Stimulated activated memory B cell treated with anti-CD40 and anti-IgM and Interleukin-4, amounts not matched to agents 10 μg/mL and 1 μg/mL and 100 μg/mL, for 72 hours (primary cell): ENCODE measurements at places on chromosomes 3 and 15.

- ATAC-seq = no peak
These were observed 272.4 kb downstream of the FOXP1 start for GRCh38 chr3:71310980-71311660.

DNA sequence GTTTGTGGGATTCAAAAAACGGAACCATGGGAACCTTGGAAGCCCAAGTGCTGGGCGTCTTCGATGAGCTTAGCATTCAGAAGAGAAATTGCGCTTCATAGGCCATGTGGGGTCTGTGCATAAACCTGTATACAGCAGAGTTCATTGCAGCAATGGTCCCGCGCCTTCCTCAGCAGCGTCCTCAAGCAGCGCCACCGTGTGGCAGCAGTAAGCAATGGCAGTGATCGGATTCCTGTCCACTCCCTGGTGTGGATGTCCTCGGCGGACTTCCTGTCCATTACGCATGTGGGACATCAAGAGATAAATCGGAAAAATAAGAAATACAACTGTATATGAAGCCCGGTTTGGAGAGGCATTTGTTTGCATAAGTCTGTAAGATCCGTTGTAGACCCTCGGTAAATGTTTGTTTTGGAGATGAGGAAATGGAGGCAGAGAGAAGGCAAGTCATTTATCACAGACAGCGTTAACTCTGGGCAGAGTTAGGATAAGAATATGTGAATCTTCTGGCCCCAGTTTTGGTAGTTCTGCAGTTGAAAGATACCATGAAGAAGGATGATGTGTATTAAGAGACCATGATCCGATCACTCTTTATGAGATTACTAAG is 57.7 kb downstream of the CNTN4 start:
- no peak for ATAC-seq

DNA sequence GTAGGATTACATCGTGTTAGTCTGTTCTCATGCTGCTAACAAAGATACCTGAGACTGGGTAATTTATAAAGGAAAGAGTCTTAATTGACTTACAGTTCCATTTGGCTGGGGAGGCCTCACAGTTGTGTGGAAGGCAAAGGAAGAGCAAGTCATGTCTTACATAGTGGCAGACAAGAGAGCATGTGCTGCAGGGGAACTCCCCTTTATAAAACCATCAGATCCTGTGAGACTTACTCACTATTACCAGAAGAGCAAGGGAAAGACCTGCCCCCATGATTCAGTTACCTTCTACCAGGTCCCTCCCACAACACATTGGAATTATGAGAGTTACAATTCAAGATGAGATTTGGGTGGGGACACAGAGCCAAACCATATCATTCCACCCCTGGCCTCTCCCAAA is 3.4 kb downstream of the SLC25A26 start:
- ATAC-seq = no peak

GRCh38 chr3:1348547-1348946 is 255.7 kb downstream of the CNTN6 start:
- no peak for ATAC-seq

GRCh38 chr3:70726096-70726938 is 413.9 kb upstream of the MDFIC2 start:
- no peak for ATAC-seq

DNA sequence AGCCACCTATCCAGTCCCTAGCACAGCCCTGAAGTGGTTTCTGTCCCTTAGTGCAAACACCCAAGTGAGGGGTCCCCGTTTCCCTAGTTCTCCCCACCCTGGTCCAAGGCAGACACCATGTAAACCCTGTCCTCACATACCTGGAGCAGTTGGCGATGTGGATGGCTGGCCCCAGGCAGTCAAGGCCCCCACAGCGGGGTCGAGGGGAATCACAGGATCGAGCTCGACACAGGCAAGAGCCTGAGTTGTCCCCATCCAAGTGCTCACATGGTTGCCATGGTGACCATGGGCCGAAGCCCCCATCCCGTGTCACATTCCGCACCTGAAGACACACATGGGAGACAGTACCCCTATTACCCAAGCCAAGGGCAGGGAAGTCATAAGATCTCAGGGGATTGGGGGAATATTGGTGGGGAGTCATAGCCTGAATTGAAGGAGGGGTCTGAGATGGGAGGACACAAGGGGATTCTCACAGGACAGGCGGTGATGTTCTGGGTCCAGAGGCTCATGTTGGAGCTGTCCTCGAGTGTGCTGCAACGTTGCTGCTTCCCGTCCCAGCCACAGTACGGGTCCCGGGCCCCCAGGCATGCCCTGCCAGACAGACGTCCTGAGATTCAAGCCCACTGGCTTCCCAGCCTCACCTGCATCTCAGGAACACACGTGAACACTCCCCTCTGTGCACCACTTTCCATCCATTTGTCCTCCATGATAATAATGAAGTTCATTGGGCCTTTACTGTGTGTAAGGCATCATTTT is 112.1 kb downstream of the SEMA5B start:
- no peak for ATAC-seq

DNA sequence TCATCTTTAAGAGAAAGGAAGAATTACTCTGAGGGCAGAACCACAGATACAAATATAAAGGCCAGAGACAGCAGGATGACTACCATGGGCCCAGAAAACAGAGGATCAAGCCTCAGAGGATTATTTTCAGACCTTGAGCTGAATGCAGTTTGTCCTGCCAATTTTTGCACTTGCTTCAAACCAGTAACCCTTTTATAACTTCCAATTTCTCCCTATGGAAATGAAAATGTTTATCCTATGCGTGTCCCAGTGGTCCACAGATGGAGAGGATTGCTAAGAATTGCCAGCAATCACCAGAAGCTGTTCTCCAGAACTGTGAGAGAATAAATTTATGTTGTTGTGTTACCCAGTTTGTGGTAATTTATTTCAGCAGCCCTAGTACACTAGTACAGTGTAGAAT is 26.4 kb upstream of the MME start:
- no peak for ATAC-seq

GRCh38 chr3:69209413-69209812 is 87.0 kb upstream of the LMOD3 start:
- ATAC-seq = no peak

DNA sequence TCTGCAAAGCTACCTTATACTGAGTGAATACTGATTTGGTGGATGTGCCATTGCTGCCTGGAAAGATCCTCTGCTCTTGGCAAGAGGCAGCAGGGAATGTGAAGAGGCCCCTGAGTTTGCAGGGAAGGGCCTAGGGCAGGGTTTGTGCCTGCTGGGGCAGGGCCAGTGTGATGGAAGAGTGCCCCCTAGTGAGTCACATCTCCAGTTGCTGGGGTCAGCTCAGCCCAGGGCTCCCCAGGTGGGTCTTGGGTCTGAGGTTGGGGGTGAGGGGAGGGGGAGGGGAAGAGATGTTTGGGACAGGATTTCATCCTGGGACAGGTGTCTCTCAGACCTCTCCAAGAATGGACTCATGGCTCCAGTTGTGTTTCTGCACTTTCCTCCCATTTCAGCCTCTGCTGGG is 4.1 kb upstream of the AMOTL2 start:
- no peak for ATAC-seq

- no peak for ATAC-seq
These were observed 22.8 kb downstream of the BCHE start for GRCh38 chr3:165814380-165814779.

DNA sequence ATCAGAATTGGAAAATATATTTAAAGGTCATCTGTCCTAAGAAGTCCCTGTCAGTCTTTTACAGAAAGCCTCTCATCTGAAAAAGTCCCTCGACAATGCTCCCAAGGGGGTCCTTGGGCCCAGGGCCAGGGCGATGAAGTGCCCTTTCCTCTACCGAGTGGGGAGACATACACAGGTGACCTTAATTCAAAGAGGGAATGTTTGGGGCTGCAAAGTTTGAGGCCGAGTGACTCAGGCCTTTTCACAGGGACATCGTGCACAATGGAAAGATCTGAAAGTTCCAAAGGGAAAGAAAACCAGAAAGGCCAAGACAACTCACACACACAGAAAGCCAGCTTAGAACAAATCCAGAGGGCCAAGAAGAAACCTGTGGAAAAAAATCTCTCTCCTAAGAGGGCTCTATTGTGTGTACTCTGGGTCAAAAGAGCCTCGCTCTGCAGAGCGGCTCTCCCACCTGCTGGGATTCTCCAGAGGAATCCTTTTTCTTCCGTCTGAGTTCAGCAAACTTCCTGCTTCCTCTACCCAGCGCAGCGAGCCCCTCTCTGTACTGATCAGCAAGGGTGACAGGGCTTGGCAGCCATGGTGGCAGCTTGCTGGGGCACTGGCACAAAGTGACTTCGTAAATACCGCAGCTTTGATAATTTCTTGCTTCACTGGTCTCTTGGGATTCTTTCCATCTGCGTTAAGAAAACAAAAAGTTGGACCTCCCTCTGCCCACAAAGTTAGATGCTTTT is 259.1 kb downstream of the OPA1 start:
- no peak for ATAC-seq

GRCh38 chr3:39990532-39990931 is 181.1 kb downstream of the MYRIP start:
- no peak for ATAC-seq

DNA sequence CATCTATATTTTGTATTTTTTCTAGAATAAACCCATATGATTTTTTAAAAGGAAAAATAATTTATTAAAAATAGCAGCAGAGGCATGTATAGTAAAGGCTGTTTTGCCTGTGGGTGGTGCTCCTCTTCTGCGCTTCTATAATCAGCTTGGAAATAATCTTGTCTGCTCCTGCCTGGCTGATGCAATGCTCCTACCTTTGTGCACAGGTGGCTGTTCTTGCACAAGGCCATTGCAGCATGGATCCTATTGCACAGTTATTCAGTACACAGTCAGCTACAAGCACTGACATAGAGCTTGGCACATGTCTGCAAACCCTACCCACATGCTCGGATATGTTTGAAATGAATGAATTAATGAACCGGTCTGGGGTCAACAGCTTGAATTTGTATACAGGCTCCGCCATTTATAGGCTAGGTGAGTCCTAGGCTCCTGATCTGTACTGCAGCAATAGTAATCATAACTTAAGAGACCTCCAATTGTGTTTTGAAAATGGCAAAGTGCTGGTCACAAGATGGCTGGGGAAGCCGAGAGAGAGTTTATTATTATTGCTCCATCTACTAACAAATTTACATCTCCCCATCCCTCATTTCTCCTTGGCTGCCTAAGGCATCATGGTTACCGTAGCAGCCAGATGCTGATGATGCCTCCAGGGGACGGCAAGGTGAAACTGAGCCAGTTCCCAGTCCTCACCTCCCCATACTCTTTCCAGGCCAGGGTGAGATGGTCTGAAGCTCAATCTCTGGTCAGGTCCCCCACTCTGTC is 532 bp upstream of the RTP1 start:
- ATAC-seq = no peak

DNA sequence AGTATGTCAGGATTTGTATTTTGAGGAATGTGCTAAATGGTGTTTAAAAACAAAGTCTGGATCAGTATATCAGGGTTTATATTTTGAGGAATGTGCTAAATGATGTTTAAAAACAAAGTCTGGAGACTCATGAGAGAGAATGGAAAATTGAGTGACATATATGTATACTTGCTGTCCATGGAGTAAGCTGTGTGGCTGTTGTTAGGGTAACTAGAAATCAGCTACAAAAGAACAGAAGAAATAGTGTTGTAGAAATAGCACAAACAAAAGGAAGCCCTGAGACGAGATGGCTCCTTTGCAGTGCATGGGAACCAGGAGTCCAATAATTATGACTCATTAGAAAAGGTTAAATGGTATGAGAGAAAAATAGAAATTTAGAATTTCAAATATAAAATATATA is 282.7 kb upstream of the MANF start:
- no peak for ATAC-seq

GRCh38 chr3:158279609-158280008 is 169.7 kb downstream of the RSRC1 start:
- ATAC-seq = no peak

- ATAC-seq = no peak
These were observed 26.6 kb upstream of the PLXNA1 start for GRCh38 chr3:126956361-126956760.

GRCh38 chr3:40720863-40721262 is 196.1 kb downstream of the ZNF621 start:
- ATAC-seq = no peak

DNA sequence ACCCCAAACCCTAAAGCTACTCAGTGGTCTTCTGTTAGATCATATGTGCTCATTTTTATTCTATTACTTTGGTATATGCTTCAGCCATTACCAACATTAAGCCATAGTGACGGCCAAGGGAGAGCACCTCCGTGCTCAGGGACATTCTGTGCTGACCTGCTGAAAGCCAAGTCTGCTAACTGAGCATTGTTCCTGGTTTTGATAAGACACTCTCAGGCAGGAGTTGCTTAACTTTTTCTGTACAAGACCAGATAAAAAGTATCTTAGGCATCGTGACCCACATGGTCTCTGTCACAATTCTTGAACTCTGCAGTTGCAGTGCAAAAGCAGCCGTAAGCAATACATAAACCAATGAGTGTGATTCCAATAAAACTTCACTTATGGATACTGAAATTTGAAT is 100.6 kb downstream of the KLHL25 start:
- no peak for ATAC-seq

- ATAC-seq = no peak
These were observed 13.5 kb downstream of the HTR3E start for GRCh38 chr3:184110316-184110725.

DNA sequence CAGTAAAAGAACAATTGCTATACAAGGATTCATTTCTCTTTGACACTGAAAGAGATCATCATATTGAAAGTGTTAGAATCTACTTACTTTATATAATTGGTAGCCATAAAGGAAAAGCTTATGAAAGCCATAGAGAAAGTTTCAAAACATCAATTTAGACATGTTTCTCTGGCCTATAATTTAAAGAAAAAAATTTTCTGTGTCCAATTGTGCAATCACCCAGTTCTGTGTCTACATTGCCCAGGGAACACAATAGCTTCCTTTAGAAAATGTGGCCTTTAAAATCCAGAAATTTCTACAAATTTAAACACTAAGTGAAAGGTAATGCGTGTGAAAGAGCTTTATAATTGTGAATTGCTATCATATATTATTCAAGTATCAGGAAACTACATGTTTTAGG is 259.2 kb downstream of the GBE1 start:
- ATAC-seq = no peak

DNA sequence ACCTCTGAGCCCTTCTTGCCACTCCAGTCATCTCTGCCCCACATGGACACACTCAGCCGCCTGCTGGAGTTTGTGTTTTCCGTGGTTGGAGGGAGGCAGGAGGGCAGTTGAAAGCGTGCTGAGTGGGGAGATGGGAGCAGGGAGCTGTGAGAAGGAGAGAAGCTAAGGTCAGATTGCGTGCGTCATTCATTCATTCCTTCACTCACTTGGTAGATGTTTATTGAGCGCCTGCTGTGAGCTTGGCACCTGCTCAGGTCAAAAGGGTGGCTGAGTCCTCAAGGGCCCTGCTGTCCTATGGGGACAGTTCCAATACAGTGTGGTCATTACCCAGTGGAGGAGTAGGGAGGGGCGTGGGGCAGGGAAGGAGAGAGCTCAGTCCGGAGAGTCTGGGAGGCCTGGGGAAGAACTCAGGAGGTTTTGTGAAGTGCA is 23.5 kb downstream of the LIMD1 start:
- ATAC-seq = no peak
